WTC11 (cell line): ENCODE measurements at places on chromosomes 1 and 21.

DNA sequence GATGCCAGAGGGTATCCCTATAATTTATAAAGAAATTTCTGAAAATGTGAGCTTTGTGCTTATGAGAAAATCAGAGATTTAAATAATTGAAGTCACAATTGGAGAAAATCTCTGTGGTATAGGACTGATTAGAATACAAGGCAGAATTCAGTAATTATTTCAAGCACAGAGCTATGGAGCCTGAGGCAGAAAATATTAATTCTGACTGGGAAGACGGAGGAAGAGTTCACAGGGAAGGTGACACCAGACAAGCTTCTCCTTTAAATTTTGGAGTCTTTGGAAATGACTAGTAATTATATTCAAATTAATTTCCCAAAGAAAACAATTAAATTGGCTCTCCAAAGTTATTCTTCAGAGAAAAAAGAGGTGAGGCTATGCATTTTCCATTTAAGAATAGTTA is 121.5 kb downstream of the CHRM3 start:
- DNase-seq, result no peak

GRCh38 chr21:25999921-26000582 is 170.5 kb downstream of the APP start:
- no peak for DNase-seq

DNA sequence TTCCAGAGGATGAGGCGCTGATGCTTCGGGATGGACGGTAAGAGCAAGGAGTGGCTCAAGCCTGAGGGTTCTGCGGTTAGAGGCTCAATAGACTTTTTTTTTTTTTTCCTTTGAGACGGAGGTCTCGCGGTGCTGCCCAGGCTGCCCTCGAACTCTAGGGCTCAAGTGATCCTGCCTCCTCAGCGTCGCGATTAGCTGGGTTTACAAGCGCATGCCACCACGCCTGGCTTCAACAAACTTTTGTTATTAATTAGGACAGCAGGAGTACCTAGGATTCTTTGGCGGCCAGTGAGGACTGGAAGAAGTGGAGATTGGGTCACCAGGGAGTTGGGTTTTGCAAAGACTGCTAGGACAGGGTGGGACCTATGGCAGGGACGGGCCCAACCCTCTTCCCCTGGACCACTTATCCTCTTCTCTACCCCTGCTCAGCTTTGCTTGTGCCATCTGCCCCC is 587 bp downstream of the SCNM1 start:
- no peak for DNase-seq

DNA sequence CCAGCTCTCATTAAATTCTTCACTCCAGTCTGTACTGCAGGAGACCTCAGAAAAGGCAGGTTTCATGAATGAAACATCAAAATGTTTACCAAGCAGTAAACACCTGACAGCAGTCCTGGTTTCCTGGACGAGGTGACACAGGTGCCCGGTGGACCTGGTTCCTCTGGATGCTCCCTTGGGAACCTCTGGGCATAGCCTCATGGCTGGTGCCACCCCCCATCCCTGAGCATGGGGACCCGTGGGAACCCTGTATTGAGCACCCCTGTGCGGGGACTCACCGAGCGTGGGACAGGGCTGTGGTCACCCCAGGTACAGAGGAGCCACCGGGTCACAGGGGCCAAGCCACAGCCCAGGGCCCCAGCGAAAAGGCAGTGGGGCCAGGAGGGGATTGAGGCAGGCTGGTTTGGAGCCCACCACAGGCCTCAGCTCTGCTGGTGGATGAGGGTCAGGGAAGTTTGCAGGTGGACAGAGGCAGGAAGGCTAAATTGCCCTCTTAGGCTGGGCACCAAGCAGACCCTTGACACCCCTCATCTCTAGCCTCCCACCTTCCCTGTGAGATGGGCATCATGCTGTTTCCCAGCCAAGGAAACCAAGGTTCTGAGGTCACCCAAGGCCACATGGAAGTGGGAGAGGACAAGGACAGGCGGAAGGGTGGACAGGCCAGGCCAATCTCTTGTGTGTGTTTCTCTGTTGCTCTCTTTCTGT is 158.4 kb downstream of the PTPRU start:
- no peak for DNase-seq

DNA sequence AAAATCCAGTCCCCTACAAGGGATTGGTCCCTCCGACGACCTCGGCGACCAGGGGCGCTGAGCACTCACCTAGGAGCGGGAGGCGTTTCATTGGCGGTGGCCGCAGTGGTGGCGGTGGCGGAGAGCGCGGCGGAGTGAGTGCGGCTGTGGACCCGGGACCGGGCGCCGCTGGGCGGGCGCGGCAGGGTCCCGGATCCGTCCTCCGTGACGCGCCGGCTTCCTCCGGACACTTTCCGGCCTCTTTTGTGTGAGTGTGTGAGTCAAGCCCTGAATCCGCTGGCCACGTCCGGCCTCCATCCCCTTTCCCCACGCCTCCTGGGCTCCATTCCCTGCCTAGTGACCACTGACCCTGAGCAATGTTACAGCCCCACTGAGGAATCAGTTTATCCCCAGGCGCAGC is at the start of gene ADGRL4:
Gene ADGRL4, minus strand, starts transcription at position 167 of the 400 bp plus-strand sequence. Its CDS starts 76 bp downstream, at position 91.
- DNase-seq, result peak; percentile 66
